NB4 (cell line): ENCODE measurements at places on chromosomes 11 and 22.
A peak's percentile ranks its signal among the peaks of the same experiment; 100 is the strongest.

DNA sequence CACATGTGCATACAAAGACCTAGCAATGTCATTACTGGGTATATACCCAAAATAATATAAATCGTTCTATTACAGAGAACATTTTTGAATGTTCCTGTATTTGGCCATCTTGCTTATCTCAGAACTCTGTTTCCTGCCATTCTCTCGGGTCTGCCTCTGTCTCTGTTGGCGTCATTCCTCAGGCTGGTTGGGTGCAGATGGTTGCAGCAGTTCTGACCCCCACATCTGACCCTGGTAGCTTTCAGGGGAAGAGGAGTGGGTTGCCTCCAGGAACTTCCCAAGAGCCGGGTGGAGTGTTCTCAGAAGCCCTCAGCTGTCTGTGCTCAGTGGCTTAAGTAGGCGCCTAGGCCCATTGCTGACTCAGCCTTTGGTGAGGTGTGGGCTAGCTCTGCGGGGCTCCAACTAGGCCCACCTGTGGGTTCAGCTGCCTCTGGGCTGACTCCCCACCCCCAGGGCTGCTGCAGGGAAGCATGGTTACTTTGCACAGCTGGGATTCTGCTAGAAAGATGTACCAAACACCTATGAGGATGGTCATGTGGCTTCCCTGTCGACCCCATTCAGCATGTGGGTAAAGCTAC, 114.0 kb downstream of the TBC1D22A start:
- no peak for DNase-seq

GRCh38 chr22:29727131-29727523, 7.3 kb downstream of the CABP7 start:
- DNase-seq: peak; percentile 67

GRCh38 chr22:38286915-38287669, 14.3 kb upstream of the TMEM184B start:
- no peak for DNase-seq

DNA sequence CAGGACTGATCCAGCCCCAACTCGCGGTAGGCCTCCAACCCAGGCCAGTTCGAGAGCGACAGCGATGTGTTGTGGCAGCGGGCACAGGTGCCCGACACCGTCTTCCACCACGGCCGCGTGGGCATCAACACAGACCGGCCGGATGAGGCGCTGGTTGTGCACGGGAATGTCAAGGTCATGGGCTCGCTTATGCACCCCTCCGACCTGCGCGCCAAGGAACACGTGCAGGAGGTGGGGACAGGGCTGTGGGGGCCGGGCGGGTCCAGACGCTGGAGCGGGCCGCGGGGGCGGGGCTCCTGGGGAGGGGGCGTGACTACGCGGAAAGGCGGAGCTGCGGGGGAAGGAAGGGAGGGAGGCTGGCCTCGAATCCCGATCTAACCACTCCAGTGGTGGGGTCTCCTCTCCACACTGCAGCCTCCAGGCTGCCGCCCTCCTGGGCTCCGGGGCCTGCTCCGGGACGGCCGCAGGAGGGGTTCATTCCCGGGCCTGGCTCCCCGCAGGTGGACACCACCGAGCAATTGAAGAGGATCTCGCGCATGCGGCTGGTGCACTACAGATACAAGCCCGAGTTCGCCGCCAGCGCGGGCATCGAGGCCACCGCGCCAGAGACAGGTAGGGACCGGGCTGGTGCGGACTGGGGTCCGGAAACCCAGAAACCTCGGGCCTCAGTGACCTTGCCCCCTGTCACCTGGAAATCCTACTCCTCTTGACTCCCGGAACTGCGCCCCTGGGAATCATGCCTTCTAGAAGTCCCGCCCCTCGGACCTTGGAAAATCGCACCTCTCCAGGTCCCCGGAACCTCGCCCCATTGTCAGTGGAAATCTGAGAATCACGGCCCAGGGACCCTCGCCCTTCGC, 14.9 kb downstream of the TMEM258 start:
- no peak for DNase-seq

DNA sequence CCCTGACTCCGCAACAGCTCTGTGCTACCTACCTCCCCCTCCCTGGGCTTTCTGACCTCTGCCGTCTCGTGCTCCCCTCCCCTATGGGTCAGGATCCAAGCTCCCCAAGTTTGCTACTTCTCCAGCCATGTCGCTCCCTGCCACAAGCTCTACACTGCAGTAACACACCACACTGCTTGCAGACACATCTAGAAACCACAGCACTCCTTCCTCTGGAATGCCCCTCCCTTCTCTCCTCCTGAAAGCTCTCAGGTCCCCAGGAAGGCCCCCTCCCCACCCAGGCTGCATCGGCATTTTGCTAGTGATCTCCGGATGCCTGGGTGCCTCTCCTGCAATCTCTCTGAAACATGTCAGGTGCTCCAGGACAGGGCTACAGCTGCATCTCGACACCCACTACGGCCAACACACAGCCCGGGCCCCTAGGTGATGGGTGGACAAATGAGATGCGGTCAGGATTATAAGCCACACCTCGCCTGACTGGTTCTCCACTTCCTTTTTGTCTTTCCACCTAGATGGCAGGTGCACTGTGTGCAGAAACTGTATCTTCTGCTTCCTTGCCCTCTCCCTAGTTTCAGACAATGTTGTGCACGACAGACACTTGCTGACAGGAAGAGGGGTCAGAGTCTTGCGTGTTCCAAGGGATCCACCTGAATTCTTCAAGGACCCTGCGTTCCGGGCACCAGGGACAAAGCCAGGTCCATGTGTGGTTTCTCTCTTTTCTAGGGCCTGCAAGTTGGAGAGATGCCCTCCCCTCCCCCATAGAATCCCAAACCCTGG, 22.9 kb downstream of the RPUSD4 start:
- DNase-seq: no peak

GRCh38 chr11:114082415-114082748, 22.9 kb downstream of the ZBTB16 start:
- DNase-seq: no peak
